ENCODE measurements at places on chromosomes 3 and 15.
A peak's percentile ranks its signal among the peaks of the same experiment; 100 is the strongest.

DNA sequence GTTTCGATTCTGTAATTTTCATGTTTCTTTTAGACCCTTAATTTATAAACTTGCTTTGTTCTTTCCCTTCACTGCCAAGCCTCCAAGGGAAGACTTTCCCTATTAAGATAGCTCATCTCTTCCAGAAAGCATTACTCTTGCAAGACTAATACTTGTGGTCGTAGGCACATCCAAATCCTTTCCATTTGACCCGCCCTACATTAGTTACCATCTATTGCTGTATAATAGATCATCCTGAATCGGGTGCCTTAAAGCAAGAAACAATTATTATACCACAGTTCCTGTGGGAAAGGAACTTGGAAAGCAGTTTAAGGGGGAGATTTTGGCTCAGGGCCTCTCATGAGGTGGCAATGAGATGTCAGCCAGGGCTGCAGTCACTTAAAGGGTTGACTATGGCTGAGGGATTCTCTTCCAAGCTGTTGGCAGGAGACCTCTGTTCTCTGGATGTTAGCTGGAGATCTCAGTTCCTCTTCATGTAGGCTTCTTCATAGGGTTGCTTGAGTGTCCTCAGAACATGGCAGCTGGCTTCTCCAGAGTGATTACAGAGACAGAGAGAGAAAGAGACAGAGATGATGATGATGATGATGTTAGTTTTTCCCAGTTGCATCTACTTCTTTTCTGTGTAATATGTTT is 570.4 kb upstream of the TGFBR2 start:
- DNase-seq: no peak

- no peak for DNase-seq
Measured at GRCh38 chr15:80174017-80174746, 21.4 kb downstream of the FAH start.

GRCh38 chr3:135865553-135865952 is 100.0 kb upstream of the PPP2R3A start:
- DNase-seq: no peak

DNA sequence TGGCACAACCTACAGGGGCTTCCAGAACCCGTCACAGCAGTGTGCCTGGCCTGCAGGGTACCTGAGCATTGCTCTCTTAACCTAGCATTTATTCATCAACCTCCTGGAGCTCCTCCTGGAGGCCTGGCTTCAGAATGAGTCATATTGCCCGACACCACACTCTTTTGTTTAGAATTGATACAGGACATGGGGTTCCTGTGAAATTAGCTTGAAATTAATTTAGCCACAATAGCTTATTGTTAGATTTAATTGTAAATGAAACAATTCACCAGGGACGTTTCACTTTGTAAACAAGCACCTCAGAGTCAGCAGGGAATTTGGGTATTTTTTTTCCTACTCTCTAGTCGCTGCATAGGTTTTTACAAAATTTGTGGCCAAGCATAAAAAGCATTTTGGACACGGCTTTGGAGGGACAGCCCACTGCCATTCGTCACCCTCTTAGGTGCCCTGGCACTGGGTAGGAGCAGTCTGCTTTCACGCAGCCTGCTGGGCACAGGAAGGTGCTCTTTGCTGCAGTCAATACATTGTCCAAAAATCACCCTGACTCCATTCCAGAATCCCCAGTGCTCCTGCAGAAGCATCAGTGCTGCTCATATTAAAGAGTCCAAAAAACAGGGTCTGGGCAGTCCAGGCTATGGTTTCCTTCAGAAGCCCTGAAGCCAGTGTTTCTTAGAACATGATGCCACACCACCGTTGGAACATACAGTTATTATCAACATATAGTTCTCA is 60.8 kb upstream of the MEF2A start:
- DNase-seq: no peak

DNA sequence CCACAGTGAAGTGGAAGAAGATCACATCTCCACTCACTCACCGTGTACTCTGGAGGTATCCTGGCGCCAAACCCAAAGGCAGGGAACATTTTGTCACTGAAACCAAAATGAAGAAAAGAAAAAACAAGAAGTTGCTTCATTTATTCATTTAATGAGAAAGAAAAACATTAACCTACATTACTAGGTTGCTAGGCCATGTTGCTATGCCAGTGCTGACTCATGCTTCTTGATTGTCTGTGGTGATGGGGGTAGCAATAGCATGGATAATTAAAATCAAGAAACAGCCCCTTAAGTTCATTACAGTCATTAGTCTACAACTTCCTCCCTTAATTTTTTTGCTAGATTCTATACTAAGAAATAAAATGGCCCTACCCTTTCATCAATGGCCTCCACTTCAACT is 52.7 kb upstream of the MRPL3 start:
- DNase-seq: no peak

DNA sequence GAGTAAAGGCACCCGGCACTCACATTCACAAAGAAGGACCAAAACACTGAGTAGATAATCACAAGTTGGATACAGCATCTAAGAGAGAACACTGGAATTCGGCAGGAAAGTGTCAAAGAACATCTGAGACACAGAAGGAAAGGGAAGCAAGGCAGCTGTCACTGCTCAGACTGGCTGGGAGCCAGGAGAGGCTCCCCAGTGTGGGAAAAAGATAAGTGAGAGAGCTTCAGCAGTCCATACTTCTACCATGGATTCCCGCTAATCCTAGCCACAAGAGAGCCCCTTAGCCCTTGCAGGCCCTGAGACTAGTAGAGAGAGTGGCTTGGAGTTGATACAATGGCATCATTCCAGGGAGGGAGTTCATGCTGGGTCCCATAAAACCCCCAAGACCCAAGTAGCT is 36.7 kb upstream of the CP start:
- no peak for DNase-seq

DNA sequence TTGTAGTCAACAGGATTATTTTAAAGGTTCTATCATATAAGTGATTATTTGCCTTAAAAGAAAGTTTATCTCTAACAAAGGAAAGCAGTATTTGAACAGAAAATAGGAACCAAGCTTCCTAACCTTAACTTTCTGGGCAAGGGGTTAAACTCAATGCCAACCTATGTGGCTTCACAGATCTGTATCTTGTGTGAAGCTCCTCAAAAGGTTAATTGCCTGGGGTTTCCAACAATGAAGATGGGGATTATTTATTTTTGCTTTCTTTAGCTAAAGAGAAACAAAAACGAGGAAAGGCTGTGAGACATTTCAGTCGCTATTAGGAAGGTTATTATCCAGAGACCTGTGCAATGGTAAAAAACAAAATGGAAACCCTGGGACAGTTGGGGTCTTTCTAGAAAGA is 1.1 kb upstream of the WDR82 start:
- no peak for DNase-seq

DNA sequence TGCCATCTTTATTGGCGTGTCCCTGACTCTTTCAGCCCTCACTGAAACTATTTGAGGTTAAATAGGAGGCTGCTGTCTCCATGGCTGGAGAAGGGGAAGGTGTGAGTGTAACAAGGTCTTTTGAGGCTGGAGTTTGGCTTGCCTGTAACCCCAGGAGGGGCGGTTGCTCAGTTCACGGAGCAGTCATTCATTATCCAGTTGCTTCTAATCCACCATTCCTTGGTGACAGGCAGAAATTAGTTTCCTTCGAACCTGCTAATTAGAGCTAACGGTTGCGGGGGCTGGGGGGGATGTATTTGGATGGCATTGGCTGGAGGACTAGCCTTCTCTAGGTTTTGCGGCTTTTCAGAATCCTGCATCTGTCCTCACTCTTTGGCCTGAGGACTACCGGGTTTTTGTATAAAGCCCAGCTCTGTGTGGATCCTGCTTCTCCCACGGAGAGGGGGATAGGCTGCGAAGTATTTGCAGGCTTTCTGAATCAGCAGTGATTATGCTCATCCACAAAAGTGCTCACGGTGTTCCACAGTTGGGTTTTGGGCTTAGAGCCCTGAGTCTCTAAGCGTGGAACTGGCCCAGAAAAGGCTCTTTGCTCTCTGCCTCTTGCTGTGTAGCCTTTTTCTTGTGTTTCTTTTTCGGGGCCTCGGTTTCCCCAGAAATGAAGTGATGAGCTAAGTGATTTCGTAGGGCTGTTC is 18.6 kb downstream of the FGD5 start:
- no peak for DNase-seq

DNA sequence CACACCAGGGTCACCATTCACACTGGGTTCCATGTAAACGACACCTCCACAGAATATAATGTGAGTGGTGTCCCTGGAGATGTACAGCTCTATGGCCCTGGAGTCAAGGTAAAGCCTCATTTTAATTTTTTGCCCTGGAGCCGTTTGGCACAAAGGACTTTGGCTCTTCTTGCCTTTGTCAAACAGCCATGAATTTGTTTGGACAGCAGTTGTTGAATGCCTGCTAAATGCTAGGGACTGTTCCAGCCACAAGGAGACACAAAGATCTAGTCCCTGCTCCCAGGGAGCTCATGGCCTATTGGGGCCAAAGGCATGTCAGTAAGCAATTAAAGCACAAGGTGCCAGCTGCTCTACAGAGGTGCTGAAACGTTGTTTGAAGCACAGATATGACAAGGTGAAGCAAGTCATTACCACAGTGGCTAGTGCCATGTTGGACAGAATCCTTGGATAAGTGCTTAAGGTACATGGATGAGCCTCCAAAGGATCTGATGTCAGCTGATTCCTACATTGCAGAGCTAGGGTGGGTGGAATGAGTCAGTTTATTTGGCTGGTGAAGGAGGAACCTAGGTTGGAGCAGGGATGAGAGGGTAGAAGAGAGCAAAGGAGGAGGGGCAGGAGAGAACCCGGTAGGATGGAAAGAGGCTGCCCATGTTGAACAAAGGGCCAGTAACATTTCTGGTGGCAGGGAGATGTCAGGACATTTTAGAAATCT is 171.9 kb upstream of the CTDSPL start:
- DNase-seq: no peak

- no peak for DNase-seq
Measured at GRCh38 chr3:32184187-32184730, 54.2 kb upstream of the CMTM8 start.

DNA sequence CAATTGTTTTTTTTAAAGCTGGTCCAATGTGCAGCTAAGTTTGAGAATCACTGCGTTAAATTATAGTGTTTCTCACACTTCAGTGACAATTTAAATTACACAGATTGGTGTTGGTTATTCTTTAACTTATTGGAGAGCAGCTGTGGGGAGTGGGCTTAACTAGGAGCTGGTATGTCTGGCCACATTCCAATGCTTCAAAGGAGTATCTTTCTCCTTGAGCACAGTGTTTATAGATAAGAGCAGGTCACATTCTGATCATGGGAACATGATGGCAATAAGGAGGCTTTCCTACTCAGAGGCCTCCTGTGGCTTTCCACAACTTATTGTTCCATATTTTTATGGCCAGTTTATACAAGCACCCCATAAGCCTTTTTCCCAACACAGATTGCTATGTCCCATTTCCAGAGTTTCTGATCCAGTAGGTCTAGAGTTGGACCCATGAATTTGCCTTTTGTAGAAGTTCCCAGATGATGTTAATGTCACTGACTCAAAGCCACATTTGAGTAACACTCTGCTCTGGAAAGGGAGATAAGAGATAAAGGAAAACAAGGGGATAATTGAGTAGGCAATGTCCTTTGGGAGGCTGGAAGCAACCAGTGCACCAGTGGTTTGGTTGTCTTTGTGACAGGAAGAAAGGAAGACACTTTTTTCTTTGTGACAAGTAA is 33.0 kb upstream of the PLSCR4 start:
- no peak for DNase-seq

GRCh38 chr3:124478830-124479229 is 251.4 kb upstream of the UMPS start:
- DNase-seq: no peak

DNA sequence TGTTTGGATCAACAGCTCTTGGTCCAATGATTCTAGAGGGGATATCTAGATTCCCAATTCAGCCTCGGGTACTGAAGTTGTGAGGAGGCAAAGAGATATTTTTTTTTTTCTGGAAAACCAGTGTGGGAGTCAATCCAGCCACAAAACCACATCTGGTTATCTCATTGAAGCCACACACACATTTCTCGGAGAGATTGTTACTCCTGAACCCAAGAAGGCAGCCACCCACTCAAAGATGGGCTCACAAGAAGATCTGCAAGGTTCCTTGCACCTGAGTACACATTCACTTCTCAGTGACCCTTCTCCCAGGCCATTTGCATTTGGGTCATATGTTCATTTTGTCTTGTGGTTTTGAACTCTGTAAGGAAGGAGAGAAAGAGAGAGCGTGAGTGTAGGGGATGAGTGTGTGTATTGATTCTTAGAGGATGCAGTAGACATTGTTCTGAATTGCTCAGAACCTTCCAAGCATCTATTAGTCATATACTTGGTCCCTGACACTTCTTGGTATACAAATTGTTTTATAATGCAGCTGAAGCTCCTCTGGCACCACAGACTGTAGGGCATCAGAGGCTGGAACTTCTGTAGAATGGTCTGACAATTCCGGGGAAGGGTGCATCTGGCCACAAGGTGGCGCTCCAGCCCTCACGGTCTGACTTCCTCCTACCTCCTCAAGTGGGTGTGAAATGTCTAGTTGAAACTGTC is 39.3 kb upstream of the TRA2B start:
- DNase-seq: peak; percentile 42

- no peak for DNase-seq
Measured at GRCh38 chr15:74962219-74962618, 5.6 kb upstream of the RPP25 start.

- no peak for DNase-seq
Measured at GRCh38 chr3:30680789-30681648, 74.6 kb downstream of the TGFBR2 start.

DNA sequence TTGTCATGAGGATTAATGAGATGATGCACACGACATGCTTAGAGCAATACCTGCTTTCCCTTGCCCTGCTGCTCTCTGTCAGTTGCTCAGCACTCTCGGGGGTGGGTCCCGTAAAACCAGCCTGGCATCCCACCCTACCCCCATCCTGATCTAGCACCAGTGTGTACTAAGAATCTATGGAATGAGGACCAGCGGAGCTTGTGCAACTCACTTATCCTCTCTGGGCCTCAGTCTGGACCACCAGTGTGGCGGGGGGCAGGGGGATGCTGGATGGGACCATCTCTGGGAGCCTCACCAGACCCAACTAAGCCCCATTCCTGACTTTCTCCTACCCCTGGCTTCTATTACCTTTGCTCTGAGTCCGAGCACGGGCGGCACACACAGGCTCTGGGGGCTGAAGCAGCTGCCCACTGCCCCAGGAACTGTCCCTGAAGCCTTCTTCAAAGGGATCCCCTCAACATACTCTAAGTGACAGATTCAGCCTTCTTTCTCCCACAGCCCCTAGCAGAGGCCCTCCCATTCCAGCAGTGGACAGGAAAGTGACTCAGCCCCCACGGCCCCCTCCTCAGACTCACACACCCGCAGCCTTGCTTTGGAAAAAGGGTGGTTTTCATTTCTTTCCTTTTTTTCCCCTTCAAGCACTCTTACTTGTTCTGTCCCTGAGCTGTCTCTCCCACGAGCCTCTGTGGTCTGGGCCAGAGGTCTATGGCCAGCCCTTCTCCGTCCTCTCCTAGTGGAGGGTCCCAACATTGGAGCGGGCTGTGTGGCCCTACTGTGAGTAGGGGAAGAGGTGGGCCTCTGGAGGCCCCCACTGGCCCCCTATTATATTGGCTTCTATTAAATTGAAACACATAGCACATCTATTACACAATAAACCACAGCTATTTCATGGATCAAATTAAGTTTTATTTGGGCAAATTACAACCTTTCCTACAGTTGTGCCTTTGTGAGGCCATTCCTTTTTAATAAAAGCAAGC is 100.3 kb downstream of the SMAD6 start:
- no peak for DNase-seq

- DNase-seq: no peak
Measured at GRCh38 chr3:196537319-196537984, 22.3 kb upstream of the SMCO1 start.

- DNase-seq: peak; percentile 38
Measured at GRCh38 chr3:129343643-129344360, 65.1 kb downstream of the HMCES start.

Data from A549 (cell line).